ENCODE measurements at places on chromosomes 3 and 15.
A peak's percentile ranks its signal among the peaks of the same experiment; 100 is the strongest.

GRCh38 chr3:18657858-18658820 lies 233.0 kb upstream of the SATB1 start:
- no peak for DNase-seq

- no peak for DNase-seq
Observed at GRCh38 chr3:150779402-150779858, 16.5 kb upstream of the SIAH2 start.

- peak; percentile 73 for DNase-seq
Observed at GRCh38 chr15:77599899-77600298, 32.8 kb downstream of the LINGO1 start.

DNA sequence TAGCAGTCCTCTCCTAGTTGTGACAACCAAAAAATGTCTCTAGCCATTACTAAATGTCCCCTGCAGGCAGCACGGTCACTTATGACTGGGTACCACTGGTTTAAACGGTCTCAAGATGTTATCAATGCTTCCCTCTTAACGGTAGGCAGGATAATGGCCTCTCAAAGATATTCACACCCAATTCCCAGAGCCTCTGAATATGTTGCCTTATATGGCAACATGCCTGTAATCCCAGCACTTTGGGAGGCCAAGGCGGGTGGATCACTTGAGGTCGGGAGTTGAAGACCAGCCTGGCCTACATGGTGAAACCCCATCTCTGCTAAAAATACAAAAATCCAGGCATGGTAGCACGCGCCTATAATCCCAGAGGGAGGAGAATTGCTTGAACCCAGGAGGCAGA lies 9.4 kb downstream of the MME start:
- no peak for DNase-seq

- DNase-seq, result peak; percentile 68
Observed at GRCh38 chr15:57218826-57219576, 157.3 kb upstream of the CGNL1 start.

DNA sequence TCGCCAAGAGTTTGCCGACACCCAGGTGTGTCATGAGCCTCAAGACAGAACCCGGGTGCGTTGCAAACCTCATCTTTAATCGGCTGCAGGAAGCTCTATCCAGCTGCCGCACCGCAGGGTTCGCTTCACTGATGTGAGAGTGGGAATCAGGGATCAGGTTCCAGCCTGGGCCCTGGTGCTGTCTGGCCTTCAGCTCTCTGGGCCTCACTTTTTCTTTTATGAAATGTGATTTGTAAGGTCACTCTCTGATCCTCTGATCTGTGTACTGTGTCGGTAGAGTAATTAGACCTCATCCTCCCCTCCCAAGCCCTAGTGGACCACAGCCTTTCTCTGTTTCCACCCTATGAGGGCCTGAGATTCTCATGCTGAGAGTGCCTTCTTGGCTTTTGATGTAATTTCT lies 202.8 kb upstream of the UBE2E1 start:
- no peak for DNase-seq

GRCh38 chr3:81406318-81406717 lies 355.1 kb downstream of the GBE1 start:
- DNase-seq, result no peak

GRCh38 chr3:89212619-89213018 lies 105.2 kb downstream of the EPHA3 start:
- no peak for DNase-seq

DNA sequence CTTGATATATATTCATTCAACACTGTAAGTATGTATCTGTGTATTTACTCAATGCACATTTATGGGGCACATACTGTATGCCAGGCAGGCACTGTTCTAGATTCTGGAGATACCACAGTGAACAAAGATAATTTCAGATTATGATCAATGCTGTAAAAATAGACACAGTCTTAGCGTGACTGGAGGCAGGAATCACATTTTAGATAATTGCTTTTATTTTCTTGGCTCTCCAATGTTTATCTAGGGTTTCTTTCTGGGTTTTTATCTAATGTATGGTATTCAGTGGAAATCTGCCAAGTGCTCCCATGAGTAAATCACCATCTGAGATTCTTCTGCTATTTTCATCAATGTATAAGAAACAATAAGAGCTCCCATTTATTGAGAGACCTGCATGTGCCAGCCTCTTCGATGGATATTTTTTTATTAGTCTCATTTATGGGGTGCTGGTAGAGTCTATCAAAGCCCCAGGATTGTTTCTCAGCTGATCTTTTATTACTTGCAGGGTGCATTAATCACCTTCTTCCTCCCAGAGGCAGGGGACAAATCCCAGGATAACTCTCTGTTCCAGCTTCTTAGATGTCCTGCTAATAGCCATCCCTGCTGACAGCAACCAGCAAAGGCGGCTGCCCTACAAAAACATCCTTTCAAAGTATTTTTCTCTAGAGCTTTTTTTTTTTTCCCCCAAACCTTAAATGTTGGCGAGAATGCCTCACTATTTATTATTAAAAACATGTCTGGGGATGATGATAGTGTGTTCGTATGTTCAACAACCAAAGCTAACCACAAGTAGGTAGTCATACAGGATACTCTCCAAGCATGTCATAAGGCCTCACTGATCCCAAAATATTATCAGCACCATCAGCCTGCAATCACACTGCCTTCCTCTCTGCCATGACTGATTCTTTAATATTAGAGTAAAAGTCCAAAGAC lies 331.0 kb upstream of the RASGRP1 start:
- DNase-seq, result no peak

DNA sequence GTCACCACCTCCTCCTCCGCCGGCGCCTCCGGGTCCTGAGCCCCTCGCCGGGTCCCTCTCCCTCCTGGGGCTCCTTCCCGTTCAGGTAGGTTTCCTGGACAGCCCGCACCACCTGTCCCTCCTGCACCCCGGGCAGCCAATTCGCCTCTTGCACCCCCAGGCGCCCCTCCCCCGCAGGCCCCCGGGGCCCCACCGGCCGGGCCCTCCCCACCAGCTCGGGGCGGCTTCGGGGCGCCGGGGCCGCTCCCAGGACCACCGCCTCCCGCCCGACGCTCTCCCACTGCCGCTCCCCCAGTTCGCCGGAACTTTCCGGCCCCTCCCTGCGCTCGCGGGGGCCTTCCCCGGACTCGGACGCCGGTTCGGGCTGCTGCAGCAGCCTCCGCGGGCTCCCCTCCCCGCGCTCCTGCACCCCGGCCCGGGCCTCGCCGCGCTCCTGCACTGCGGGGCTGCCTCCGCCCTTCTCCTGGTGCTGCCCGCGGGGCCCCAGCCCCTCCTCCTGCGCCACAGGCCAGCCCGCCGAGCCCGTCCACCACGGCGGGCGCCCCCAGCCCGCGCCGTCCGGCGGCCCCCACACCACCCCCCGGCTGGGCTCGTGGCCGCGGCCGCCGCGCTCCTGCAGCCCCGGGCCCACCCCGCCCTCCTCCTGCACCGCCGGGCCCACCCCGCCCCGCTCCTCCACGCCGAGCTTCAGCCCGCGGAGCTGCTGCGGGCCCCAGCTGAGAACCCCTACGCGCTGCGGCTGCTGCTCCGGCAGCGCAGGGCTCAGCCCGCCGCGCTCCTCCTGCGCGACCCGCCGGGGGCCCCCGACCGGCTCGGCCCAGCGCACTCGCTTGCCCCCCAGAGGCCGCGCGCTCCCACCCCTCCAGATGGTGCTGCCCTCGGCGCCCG lies 587 bp upstream of the TNK2 start:
- DNase-seq, result no peak

GRCh38 chr3:6935970-6936369 lies 75.1 kb downstream of the GRM7 start:
- no peak for DNase-seq

DNA sequence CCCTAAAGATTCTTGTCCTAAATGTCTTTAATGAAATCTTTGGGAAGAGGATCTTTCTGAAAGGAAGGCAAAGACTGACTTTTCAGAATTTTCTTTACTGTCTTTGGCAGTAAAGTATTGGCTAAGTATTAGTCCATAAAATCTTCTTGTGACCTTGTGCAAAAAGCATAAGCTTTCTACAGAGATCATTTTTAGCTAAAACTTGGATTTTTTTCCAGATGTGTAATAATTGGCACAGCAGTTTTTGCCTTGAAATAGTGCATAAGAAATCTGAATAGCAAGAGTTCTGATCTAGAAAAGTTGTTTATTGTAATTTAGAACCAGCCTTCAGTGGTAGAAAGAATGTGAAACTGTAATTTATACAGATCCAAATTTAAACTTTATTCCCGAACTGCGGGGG lies 122.8 kb upstream of the CGNL1 start:
- DNase-seq, result no peak

GRCh38 chr3:190086191-190086590 lies 34.5 kb downstream of the P3H2 start:
- DNase-seq, result no peak

GRCh38 chr3:27079427-27080257 lies 289.5 kb downstream of the NEK10 start:
- no peak for DNase-seq

GRCh38 chr3:141439589-141439988 lies 47.2 kb upstream of the RASA2 start:
- DNase-seq, result no peak

GRCh38 chr3:48681974-48682610 lies 3.6 kb downstream of the NCKIPSD start:
- DNase-seq, result no peak

DNA sequence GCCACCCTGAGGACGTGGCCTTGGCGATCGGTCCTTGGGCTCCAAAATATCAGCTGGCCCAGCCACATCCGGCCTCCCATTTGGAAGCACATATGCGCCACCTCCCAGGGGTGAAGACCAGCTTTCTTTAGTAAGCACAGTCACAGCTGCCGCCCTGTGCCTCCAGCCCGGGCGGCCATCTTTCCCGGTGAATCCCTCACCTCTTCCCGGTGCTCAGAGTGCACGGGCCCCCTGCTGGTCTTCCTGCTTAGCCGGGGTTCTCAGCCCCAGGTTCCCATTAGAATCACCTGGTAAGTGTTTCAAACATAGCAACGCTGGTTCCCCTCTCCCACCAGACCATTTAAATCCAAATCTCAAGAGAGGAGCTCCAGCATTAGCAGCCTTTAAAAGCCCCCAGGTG lies 232.2 kb downstream of the VPS13C start:
- DNase-seq, result no peak

- peak; percentile 13 for DNase-seq
Observed at GRCh38 chr3:31240466-31240865, 292.3 kb upstream of the STT3B start.

- DNase-seq, result no peak
Observed at GRCh38 chr3:141407825-141408224, 39.5 kb downstream of the ZBTB38 start.

DNA sequence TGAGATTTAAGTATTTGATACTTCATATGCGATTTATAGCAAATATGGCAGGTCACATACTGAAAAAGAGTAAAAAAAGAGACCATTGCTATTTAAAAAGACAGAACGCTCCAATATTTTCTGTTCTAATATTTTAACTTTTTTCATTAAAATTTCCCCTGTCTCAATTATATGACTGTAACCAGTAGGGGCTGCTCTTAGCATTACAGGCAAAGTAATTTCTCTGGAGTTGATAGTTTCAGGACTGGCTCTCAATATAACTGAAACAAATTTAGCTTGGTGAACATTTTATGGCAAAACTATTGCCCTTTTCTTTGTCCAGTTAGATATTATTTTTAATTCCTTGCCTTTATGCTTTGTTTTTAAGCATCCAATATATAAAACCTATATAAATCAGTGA lies 286.3 kb upstream of the ROBO2 start:
- DNase-seq, result no peak

- no peak for DNase-seq
Observed at GRCh38 chr3:63952248-63952594, 40.0 kb upstream of the SCAANT1 start.

GRCh38 chr3:81742581-81742980 lies 18.9 kb downstream of the GBE1 start:
- no peak for DNase-seq

DNA sequence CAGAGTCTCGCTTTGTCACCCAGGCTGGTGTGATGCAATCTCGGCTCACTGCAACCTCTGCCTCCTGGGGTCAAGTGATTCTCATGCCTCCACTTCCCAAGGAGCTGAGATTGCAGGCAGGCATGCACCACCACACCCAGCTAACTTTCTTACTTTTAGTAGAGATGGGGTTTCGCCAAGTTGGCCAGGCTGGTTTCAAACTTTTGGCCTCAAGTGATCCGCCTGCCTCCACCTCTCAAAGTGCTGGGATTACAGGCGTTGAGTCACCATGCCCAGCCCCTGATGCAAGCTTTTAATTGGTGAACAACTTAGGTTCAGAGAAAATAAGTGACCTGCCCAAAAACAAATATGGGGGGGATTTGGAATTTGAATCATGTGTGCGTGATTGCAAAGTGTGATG lies 246.2 kb downstream of the LRTM1 start:
- no peak for DNase-seq

- DNase-seq, result peak; percentile 53
Observed at GRCh38 chr3:16357186-16358121, 92.4 kb downstream of the OXNAD1 start.

DNA sequence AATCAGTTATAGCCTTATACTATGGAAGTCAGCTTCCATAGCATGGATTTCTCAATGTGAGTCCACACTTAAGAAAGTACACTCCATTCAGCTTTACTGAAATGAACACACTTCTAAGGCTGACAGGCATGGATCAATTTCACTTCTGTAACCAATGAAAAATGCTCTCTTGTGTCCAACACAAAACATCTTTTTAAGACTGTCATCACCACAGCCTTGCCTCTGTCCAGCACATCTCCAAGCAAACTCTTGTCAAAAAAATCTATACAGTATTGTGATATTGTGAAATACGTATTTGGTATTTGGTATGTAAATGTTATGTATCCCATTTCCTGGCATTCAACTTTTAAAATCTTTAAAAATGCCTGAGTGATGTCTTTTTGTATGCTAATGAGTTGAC lies 208.7 kb downstream of the RAP2B start:
- no peak for DNase-seq

DNA sequence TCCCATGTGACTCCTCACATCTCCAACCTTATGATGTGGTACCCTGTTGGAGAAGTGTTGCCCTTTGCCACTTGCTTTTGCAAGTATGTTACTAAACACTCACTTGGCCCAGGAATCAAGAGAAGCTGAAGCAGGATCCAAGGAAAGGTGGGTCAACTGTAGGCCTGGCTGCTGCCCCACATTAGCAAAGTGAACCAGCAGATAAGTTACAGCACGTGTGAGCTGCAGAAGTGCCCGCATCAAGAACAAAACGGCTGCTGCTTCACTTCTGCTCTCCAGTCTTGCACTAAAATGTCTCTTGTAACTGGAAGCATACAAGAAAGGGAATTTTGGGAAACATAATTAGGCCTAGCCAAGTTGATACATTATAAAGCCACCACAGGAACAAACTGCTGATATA lies 79.6 kb downstream of the PCOLCE2 start:
- DNase-seq, result no peak

DNA sequence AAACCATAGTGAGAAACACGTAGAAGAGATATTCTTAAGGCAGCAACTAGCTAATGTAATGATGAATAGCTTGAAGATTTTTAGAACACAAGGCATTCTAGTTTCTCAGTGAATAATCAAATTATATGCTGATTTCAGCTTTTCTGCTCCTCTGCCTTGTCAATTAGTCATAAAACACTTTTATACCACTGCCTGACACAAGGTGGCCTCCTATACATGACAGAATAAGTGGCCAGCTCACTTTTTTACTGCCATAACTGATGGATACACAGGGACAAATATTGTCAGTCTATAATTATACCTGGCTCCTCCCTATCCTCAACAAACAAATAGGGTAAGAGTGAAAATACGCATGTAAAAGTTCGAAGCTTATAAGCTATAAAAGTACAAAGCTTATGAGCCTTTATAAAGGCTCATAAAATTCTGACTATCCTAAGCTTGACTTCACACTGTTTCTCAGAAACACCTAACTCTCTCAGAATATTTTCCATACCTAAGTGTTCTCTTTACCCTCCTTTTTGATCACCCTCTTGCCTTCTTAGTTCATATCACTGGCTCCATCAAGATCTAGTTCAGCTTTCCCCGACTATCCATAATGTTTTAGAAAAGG lies 81.6 kb downstream of the HERC1 start:
- peak; percentile 72 for DNase-seq
